Fibroblast of skin of left biceps (primary cell): ENCODE measurements at places on chromosomes 13 and 19.
A peak's percentile ranks its signal among the peaks of the same experiment; 100 is the strongest.

- DNase-seq = no peak
Measured at GRCh38 chr19:3398900-3399278, 32.5 kb downstream of the NFIC start.

- DNase-seq = no peak
Measured at GRCh38 chr13:61751039-61751438, 335.4 kb upstream of the PCDH20 start.

- no peak for DNase-seq
Measured at GRCh38 chr13:104953588-104953987, 1581.9 kb downstream of the EFNB2 start.

DNA sequence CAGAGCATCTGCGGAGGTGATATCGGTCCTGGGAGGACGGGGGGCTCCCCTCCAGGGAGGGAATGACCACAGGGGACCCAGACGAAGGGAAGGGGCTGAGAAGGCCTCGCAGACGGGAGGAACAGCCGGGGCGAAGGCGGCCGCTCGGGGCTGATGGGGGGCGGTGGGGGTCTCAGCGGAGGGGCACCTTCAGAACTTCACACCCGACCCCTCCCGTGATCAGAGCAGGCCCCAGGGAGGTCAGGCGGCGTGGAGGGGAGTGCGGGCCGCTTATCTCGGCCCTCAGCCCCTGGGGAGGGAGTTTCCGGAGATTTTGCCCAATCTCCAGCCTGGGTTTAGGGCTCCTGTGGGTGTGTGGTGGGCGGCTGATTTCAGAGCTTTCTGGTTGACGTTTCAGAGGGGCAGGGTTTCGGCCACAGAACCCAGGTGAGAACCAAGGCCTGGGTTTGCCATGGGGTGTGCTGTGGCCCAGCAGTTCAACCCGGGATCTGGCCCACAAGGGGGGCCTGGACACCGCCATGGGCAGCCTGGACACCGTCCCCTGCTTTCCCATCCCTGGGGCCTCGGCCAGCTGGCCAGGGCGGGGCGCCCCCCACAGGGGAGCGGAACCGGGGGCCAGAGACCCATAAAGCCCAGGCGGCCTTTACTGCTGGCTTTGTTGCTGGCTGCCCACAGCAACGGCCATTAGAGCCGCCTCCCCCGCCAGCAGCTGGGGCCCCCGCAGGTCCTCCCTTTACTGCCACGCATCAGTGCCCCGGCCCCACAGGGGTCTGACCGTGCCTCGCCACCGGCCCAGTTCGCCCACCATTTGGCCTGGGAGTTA is 29.0 kb downstream of the ARID3A start:
- DNase-seq = no peak

- DNase-seq = peak; percentile 7
Measured at GRCh38 chr19:8638078-8638619, 7.7 kb downstream of the NFILZ start.

DNA sequence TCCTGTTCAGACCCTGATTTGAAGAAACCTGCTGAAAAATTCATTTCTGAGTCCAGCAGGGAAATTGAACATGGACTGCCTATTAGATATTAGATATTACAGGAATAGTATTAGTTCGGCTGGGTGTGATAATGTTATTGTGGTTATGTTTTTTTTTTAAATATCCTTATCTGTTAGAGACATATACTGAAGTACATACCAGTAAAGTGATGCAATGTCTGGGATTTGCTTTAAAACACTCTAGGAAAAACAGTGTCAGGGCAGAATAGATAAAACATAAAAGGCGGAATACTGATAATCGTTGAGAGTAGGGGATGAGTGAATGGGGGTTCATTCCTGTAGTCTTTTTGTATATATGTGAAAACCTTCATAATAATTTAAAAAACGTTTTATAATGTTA is 28.7 kb upstream of the AMER2 start:
- DNase-seq = no peak

GRCh38 chr19:5149508-5149907 is 180.6 kb downstream of the KDM4B start:
- no peak for DNase-seq

DNA sequence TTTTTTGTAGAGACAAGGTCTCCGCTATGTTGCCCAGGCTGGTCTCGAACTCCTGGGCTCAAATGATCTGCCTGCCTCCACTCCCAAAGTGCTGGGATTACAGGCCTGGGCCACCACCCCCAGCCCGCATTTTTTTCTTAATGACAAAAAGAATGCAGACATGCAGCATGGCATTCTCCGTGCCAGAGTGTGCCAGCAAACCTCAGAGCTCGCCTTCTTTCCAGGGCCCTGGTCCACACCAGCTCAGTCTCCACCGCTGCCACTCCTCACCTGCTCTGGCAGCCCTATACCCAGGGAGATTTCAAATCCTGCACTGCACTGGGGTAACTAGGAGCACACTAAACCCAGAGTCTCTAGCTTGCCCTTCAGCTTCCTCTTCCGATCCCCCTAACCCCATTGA is 41.7 kb downstream of the ZIC5 start:
- DNase-seq = no peak

DNA sequence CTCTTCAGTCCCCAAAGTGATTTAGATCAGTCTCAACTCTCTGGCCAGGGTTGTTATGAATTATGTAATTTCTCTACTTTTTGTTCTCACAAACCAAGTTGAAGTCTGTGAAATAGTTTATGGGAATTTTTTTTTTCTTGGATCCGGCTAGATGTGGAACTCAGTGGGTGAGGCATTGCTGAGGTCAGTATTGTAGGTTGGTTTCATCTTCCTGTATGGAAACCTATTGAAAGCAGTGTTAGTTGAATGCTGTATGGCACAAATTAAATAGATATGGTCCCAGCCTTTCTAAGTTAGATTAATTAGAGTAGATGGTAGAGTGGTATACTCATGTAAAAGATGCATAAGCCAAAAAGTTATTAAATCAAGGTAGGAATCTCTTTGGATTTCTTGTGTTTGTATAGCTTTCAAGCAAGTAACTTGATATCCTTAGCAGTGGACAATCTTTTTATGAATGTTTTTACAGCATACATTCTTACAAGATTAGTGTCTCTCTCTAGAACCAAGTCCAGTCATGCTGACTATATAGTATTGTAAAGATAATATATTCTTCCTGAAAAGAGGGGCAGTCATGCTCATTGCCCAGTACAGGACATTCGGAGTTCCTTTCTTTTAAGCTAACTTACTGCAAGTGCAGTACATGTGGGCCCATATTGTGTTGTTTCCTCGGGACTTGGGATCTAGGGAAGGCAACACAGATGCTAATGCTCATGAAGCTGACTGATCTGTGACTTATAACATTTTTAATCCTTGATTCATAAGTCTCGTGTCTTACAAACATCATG is 2541.1 kb downstream of the PCDH9 start:
- DNase-seq = no peak

DNA sequence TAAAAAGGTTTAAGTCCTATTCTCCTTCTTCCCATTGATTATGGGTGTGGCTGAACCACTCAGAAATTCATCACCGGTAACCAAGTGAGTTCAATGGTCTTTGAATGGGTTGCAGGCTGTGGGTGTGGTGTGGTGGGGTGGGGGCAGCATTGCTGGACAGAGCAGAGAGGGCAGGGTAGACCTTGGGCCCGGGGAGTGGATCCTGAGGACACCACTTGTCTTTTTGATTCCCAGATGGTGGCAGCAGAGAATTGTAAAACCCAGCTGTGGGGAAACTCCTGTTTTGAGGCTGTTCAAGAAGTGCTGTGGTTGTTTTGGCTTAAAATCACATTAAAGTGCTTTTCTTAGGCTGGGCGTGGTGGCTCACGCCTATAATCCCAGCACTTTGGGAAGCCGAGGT is 45.8 kb upstream of the RGCC start:
- DNase-seq = peak; percentile 22

GRCh38 chr19:30596268-30596667 is 224.1 kb downstream of the ZNF536 start:
- no peak for DNase-seq

DNA sequence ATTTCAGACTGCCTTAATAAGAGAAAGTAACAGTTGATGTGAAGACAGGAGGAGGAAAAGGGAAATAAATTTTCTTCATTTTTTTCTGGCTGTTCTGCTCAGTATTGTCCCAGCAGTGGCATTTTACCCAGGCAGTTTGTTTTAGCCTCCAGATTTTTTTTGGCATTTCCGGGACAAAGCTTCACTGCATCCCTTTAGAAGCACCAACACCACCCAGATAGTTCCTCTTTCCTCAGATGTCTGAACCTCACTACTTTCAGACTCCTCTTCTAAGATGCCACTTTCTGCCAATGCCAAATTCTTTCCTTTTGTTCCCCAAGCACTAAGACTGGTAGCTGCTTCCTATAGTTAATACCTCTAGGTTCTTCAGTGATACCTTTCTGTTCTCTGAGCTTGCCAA is 480.1 kb upstream of the SLC10A2 start:
- no peak for DNase-seq

GRCh38 chr13:88153353-88153752 is 482.2 kb downstream of the SLITRK5 start:
- DNase-seq = no peak

DNA sequence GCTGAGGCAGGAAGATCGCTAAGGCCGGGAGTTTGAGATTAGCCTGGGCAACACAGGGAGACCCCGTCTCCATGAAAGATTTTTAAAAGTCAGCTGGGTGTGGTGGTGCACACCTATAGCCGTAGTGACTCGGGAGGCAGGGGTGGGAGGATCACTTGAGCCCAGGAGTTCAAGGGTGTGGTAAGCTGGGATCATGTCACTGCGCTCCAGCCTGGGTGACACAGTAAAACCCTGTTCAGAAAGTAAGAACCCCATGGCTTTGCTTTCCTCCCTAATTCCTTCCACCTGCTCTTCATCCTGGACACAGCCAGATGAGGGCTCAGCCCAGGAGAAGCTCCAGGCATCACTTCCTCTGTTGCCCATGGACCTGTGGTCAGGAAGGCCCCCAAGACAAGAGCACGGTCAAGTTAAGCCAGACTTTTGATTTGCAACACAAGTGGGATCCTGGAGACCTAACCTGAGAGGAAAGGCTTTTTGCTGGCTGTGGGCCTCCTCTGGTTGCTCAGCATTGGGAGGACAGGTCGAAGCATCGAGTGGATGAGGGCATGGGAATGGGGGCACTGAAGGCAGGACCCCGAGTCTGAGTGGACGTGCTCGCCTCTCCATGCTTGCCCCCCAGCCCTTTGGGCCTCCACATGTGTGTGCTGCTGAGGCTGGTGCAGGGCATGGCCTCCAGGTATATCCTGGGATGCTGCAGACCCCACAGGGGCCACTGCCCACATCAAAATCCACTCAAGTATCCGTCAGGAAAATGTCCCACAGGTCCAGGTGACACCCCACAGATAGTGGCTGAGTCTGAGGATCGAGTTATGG is 25.4 kb downstream of the TUBA3C start:
- DNase-seq = no peak

DNA sequence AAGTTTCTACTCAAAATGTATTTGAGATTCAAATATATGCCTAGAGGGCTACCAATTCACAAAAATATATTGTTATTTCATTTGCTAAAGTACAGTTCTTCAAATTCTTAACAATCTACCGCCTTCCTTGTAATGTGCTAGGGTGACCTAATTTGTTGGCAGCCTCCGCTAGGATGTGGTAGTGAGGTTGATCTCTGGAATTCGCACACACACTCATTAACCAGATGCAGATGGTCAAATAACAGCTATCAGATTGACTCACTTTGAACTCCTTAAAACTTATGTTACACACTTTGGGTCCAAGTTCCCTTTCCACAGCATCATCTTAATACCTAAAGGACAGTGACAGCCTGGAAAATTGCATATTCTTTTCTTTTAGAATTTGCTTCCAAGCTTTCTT is 367.3 kb downstream of the DCT start:
- DNase-seq = peak; percentile 91
